Urinary bladder (tissue), 4 donors: ENCODE measurements at places on chromosomes 12 and 14. TPM values are rescaled to one million over a fixed set of nuclear protein-coding genes. Genes with fewer than 3 reads are reported as not detected.

GRCh38 chr14:103141117-103141796 lies 18.0 kb downstream of the TNFAIP2 start:
- no peak for DNase-seq

DNA sequence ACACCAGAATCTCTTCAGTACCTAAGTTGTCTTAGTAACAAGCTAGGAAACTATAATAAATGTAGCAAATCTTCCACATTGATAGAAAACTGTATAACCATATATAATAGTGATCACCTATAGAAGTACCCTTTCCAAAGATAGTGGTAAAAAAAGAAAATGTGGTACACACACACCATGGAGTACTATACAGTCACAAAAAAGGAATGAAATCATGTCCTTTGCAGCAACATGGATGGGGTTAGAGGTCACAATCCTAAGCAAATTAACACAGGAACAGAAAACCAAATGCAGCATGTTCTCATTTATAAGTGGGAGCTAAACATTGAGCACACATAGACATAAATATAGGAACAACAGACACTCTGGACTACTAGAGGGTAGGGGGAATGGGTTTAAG lies 90.5 kb downstream of the SLC25A21 start:
- DNase-seq = no peak

DNA sequence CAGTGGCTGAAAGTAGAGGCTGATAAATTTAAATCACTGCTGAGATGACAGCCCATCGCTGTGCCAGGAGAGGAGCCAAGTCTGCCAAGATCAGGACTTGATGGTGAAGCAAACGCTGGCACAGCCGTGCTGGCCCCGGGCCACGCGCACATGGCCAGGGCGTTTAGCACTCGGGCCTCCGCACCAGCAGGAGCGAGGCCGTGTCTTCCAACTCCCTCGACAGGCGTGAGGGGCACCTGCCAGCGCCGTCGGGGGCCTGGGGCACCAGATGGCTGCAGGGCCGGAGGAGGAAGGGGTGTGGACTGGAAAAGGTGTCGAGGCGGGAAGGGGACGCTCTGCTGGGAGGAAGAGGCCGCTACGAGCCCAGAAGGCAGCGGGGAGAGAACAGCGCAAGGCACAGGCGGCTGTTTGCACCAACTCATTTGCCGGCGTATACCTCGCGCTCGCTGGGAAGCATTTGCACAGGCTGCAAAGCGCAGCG lies 29.5 kb downstream of the RIMBP2 start:
- DNase-seq = no peak

Gene TGM1
- polyA plus RNA-seq = 0.65 TPM

Gene LYZ
- polyA plus RNA-seq = 40.6 TPM

Gene SIVA1
- polyA plus RNA-seq = 280 TPM

Gene ADCY6
- 23.9 TPM for polyA plus RNA-seq
